ENCODE measurements at places on chromosomes 2 and 18.

DNA sequence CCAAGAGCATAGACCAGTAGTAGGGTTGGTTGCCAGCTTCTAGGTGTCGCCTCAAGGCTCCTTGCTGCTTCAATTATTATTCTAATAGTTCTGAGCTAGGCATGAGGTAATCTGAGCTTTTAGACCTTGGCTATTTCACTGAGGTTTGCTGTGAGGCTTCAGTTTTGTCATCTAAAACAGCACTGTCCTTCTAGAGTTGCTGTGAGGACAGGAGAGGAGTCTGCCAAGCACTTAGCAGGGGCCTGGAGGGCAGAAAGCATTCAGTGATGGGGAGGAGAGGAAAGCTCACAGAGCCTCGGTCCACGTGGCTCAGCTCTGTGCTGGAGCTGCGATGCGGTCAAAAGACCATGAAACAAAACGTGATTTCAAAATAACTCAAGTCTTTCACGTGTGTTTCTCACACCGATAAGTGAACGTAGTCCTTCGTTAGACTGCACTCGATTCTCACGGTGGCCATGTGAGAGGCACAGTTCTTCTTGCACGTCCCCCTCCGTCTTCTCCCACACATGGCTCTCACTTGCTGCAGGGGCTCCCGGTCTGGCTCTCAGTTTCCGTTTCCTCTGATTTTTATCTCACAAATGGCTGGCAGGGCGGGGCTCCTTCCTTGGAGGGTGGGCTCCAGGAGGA is 113.7 kb downstream of the B3GNT2 start:
- no peak for DNase-seq

- no peak for DNase-seq
These were observed 28.8 kb upstream of the DDX18 start for GRCh38 chr2:117785740-117786139.

- no peak for DNase-seq
These were observed 183.0 kb upstream of the APCDD1 start for GRCh38 chr18:10271481-10271880.

- DNase-seq = no peak
These were observed 27.4 kb upstream of the WIPF1 start for GRCh38 chr2:174624895-174625430.

DNA sequence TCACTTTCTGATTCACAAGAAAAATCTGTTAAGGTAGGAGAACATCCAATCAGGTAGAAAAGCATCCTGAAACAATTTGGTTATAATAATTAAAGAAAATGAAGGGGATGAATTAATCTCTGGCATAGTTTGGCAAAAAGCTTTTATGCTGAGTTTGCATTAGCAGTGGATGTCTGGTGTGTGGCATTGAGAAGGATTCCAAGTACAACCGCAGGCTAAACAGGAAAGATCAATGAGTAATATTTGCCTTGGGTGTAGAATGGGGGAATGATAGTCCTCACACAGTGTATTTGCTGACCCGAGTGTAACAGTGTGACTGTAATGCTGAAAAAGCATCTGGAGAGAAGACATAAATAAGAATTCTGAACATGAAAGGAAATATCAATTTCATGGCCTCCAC is 68.3 kb upstream of the SESTD1 start:
- DNase-seq = no peak

- DNase-seq = no peak
These were observed 78.3 kb upstream of the FZD5 start for GRCh38 chr2:207847807-207848544.

DNA sequence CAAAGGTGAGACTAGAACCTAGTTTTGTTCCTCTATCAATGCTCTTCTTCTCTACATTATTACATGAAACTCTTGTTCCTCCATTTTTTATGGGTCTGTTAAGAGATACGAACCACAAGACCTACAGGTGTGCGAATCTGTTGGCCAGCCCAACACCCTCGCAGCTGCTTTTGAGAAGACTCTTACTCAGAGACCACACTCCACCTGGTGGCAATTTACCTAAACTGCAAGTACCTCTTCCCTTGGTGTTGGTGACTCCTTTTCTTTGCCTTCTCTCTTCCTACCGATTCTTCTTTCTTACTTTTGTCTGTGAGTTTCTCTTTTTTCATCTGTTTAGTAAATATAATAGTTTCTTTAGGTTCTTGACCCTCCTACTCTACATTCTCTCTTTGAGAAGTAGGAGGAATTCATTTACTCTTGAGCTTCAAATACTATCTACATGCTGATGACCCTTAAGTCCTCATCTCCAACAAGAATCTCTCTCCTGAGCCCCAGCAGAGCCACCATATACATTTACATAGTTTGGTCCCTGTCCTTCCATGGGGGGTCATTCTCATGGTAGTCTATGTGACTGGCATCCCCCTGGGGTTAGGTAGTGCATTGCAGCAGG is 81.8 kb upstream of the GAREM1 start:
- no peak for DNase-seq

GRCh38 chr2:71689968-71690834 is 236.8 kb downstream of the DYSF start:
- DNase-seq = no peak

DNA sequence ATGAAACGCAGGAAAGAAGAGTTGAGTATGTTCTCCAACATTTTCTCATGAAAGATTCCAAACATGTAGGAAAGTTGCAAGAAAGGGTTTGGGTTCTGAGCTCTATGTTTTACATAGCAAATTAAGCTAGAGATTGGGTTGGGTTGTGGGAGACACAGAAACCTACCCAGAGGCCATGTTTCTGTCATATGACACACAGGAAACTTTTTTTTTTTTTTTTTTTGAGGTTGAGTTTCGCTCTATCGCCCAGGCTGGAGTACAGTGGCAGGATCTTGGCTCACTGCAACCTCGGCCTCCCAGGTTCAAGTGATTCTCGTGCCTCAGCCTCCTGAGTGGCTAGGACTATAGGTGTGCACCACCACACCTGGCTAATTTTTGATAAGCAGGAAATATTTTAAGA is 57.6 kb downstream of the DOCK10 start:
- DNase-seq = no peak

DNA sequence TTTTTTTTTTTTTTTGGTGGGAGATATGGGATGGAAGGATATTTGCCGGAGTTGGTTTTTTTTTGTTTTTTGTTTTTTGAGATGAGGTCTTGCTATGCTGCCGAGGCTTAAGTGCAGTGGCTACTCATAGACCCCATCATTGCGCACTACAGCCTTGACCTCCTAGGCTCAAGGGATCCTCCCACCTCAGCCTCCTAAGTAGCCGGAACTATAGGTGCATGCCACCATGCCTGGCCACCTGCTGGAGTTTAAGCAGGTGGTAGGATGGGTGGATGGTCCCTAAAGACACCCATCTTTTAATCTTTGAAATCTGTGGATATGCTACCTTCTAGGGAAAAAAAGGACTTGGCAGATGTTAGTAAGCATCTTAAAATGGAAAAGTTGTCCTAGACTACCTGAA is 169.8 kb downstream of the TGIF1 start:
- no peak for DNase-seq

DNA sequence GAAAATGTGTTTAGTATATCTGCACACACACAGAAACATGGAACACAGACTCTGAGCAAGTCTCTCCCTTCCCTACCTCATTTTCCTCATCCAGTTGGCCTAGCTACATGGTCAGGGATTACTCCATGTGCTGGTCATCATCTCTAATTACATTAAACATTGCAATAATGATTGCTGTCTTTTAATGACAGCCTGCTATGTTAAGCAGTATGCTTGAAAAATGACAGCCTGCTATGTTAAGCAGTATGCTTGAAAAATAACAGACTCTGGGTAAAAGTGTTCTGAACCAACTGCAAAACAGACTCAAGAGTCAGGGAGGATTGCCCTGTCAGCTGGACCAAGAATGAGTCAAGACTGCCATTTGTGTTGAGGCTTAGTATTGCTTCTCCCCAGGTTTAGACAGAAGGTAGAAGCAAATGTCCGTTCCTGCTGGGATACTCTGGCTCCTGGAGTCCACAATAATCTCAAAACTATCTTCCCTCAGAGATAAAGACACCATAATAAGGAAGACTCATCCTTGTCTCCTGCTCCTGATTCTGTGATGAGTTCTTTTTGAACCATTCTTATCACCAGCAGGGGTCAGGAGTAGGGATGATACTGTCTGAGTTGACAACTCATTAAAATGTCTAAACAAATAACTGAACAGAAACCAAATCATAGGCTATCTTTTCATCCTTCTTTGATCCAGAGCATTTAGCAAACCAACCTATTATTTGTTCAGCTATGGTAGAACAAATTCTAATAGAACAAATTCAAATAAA is 57.7 kb downstream of the CCDC93 start:
- no peak for DNase-seq

DNA sequence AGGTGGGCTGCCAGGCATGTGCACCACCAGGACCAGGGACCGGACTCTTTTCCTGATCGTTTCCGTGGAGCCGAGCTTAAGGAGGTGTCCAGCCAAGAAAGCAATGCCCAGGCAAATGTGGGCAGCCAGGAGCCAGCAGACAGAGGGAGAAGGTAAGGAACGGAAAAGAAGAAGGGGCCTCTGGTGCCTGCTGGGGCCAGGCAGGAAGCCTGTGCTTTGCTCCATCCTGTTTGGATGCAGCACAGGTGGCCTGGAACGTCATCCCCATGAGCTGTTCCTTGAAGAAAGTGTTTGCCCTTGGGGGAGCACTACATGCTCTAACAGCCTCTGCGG is 33.9 kb downstream of the CNGA3 start:
- DNase-seq = no peak

DNA sequence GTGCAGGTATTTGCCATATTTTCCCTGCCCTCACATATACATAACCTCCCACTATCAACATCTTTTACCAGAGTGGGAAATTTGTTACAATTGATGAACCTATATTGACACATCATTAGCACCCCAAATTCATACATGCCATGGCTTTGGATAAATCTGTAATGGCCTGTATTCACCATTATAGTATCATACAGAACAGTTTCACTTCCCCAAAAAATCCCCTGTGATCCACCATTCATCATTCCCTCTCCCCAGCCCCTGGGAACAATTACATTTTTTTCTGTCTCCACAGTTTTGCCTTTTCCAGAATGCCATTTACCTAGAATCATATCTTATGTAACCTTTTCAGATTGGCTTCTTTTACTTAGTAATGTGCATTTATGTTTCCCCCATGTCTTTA is 494.5 kb downstream of the RNF144A start:
- no peak for DNase-seq

- no peak for DNase-seq
These were observed 22.8 kb downstream of the HPCAL1 start for GRCh38 chr2:10325278-10326145.

GRCh38 chr2:239225371-239225851 is 175.4 kb downstream of the HDAC4 start:
- no peak for DNase-seq

- no peak for DNase-seq
These were observed 467.4 kb upstream of the FANCL start for GRCh38 chr2:58708565-58708964.

- no peak for DNase-seq
These were observed 7.3 kb upstream of the GALM start for GRCh38 chr2:38658613-38659012.

DNA sequence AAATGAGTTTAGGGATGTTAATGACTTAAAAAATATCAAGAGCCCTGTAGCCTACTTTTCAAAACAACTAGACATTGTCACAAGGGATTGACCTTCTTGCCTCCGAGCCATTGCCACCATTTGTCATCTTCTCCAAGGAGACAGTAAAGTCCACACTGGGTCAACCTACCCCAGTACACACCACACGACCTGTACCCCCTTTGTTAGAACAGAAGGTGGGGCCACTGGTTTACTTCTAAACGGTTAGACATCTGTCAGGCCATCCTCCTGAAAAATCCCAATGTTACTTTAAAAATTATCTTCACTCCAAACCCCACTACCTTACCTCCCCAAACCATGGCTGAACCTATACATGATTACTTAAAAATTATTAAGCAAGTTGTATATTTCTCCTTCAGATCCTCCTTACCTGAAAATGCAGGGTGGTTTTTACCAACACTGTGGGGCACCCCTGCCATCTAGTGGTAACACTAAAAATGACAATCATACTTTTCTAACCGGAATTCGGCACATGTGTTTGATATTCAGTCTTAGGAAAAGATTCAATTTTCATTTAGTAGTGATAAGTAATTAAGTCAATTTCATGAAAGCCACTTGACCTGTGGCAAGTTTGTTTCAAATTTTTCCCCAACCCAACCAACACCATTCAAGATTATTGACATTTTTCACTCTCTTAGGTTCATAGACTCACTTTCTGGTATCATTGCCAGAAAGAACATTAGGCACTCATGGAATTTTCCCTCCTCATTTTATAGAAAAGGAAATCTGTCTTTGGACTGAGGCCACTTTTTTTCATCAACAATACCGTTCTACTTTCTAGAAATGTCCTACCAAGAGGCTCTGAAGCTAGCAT is 265.3 kb upstream of the PKDCC start:
- DNase-seq = no peak

- no peak for DNase-seq
These were observed 692.8 kb downstream of the RNF144A start for GRCh38 chr2:7609974-7610373.

DNA sequence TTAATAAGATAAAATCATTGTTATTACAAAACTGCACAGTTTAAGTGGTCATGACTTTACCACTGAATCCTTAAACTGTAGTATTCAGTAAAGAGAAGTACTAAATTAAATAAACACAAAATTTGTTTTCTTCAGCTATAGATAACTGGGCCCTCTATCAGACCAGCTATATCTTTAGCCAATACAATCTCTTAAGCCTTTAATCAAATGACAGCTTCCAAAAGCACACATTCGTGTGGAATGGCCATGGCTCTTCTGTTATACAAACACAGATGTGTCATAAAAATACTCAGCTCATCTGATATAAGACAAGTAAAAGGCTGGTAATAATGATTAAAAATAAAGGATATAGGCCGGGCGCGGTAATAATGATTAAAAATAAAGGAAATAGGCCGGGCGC is 57.6 kb upstream of the CDKL4 start:
- no peak for DNase-seq

- DNase-seq = no peak
These were observed 3.5 kb downstream of the FEV start for GRCh38 chr2:218981390-218981880.

- DNase-seq = no peak
These were observed 63.5 kb downstream of the TXNL1 start for GRCh38 chr18:56574861-56575260.

DNA sequence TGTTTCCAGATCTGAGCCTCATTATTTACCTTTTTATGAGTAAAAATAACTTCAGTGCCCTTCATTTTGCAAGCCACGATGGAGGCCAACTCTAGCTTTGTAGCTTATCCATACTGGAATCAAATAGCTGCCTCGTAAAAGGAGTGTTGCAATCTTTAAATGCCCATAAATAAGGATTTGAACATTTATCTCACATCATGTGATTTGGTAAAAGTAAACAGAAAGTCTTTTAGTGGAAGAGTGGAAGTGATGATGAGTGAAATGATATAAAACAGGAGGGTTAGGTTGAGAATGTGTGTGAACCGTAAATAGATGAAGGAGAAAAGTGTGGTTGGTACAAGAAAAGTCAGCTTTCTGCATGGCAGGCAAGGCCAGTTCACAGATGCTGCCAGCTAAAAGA is 348.9 kb downstream of the OSR1 start:
- no peak for DNase-seq

DNA sequence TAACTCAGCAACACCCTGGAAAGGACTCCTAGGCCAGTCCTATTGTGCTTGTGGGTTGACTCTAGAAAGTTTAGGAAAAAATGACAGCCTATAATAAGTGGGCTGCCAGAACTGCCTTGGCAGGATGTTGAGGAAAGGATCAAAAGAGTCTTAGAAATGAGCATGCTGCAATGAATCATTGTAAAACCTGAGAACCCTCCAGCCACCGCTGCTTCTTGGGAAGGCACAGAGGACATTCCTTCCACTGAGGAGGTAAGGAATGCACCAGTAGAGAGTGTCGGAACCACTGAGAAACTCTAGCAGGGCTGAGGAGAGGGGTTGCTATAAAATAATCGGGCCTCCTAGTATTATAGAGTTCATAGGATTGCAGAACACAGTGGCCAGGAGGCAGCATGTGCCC is 146.7 kb upstream of the SMIM21 start:
- DNase-seq = no peak
